ENCODE measurements at places on chromosomes 12 and 14.

GRCh38 chr12:117190210-117190781 lies at the start of gene FBXO21:
TSS of gene FBXO21 (minus strand) at chr12:117190470. CDS start at chr12:117190456, 14 bp downstream.
- DNase-seq = peak; percentile 93

GRCh38 chr12:82857911-82858533 lies 171.3 kb downstream of the TMTC2 start:
- DNase-seq = no peak

GRCh38 chr12:70094467-70094866 lies 148.8 kb upstream of the CNOT2 start:
- no peak for DNase-seq

DNA sequence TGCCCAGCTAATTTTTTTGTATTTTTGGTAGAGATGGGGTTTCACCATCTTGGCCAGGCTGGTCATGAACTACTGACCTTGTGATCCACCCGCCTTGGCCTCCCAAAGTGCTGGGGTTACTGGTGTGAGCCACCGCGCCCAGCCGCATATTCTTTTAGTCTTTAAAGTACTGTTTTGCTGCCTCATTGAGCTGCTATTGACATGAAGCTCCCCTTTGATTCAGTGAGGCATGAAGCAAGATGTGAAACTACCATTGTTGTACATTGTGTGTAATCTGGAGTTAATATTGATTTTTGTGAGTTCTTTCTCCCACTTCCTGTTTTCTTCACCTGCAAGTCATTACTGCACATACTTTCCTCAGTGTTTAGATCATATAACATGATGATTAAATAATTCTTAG lies 80.8 kb downstream of the MNAT1 start:
- DNase-seq = no peak

DNA sequence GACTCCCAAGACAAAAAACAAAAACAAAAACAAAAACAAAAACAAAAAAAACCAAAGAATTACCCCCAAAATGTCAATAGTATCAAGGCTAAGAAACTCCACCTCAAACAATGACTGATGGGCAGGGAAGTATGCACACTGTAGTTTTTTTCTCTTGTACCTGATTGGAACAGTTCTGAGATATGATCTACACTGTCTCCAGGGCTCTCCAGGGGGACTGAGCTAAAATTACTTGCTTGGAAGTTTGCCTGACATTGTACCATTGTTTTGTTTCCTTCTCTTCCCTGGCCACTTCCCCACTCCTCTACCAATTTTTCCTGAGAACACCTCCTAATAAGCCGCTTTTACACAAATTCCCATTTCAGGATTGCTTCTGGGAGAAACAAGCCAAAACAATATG lies 22.3 kb upstream of the CATSPERB start:
- DNase-seq = no peak
